Activated CD8-positive, alpha-beta memory T cell treated with anti-CD3 and anti-CD28 coated beads for 4 hours (primary cell): ENCODE measurements at places on chromosomes 3 and 15.

- DNase-seq, result no peak
Observed at GRCh38 chr3:144252896-144253295, 281.3 kb downstream of the DIPK2A start.

- DNase-seq, result no peak
Observed at GRCh38 chr3:59780209-59780608, 730.4 kb upstream of the CFAP20DC start.

GRCh38 chr15:67084561-67084960 lies 19.2 kb downstream of the SMAD3 start:
- no peak for DNase-seq

- DNase-seq, result no peak
Observed at GRCh38 chr15:33161209-33161608, 33.3 kb downstream of the FMN1 start.

DNA sequence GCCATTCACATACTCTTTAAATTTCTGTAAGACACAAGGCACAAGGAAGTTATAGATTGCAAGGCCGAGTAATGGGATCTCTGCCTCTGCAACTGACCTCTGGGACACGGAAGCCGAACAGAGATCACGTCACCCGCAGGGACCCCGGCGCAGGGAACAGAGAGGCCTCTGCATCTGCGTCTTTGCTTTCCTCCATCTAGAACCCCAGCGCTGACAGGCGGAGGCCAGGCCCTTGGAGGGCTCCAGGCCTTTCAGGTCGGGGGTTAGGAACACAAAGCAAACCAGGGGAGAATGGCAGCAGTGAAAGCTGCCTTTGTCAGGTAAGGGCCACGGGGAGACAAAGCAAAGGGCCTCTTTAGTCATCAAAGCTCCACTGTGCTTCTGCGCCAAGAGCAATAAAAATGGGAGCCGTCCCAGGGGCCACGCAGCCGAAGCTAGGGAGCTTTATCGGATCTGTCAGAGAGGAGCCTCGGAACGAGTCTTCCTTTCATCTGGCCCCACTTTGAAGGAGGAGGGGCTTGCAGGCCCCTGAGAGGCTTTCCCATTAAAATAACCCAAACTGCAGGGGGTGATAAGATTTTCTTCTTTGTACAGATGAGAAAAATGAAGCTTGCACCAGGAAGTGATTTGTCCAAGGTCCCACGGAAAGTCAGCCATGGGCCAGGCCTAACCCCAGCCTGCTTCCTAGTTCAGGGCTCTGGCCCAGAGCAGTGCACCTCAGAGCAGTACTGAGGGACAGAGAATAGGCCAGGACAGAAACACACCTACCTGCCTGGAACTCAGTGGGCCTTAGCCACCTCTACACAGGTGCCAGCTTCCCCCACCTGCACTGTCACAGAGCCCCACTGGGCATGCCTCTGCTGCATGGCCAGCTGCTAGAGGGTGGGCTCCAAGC lies 84.4 kb upstream of the RAD18 start:
- no peak for DNase-seq

GRCh38 chr3:8868996-8869395 lies 94.3 kb downstream of the RAD18 start:
- DNase-seq, result no peak

- DNase-seq, result no peak
Observed at GRCh38 chr15:92243227-92243626, 150.5 kb upstream of the ST8SIA2 start.
